Adrenal gland (tissue), 19 donors: ENCODE measurements at places on chromosomes 6 and 20.

- H3K4me3 ChIP-seq, result no peak overlapping the region
- H3K27ac ChIP-seq, result no peak overlapping the region
- H3K4me1 ChIP-seq, result no peaks in the 10 kb centered on the region
- no peaks in the 10 kb centered on the region for H3K27me3 ChIP-seq
- H3K36me3 ChIP-seq, result no peaks in the 10 kb centered on the region
- DNase-seq, result peak; percentile 57
Measured at GRCh38 chr6:143026696-143027449, 33.8 kb upstream of the AIG1 start.

- H3K36me3 ChIP-seq, result no peaks in the 10 kb centered on the region
- no peak overlapping the region for H3K27ac ChIP-seq
- no peaks in the 10 kb centered on the region for H3K27me3 ChIP-seq
- no peak overlapping the region for H3K4me3 ChIP-seq
- no peak for DNase-seq
- H3K4me1 ChIP-seq, result no peaks in the 10 kb centered on the region
Measured at GRCh38 chr6:141552463-141552862, 580.3 kb upstream of the GJE1 start.

DNA sequence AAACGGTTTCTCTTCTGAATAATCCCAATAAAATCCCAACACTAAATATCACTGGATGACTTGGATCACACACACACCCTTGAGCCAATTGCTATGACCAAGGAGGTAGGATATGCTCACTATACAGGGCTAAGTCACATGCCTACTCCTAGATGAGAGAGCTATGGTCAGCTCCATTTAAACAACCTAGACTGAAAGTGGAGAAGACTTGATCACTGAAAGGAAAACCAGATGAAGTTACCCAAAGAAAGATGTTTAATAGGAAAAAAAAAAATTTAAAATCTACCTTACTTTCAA, 18.9 kb upstream of the COL19A1 start:
- no peak for DNase-seq
- H3K4me1 ChIP-seq, result no peaks in the 10 kb centered on the region
- H3K27ac ChIP-seq, result no peak overlapping the region
- no peaks in the 10 kb centered on the region for H3K27me3 ChIP-seq

- H3K4me3 ChIP-seq, result no peak overlapping the region
- peaks cover 16% of the 10 kb centered on the region for H3K4me1 ChIP-seq
- H3K27ac ChIP-seq, result no peak overlapping the region
- peaks cover 22% of the 10 kb centered on the region for H3K27me3 ChIP-seq
- DNase-seq, result no peak
- H3K36me3 ChIP-seq, result no peaks in the 10 kb centered on the region
Measured at GRCh38 chr6:41635365-41635764, 2.9 kb upstream of the MDFI start.

- H3K27me3 ChIP-seq, result no peaks in the 10 kb centered on the region
- peak; percentile 82 for DNase-seq
- H3K4me1 ChIP-seq, result no peaks in the 10 kb centered on the region
- no peak overlapping the region for H3K27ac ChIP-seq
Measured at GRCh38 chr6:42898891-42899361, 16.9 kb upstream of the PTCRA start.

DNA sequence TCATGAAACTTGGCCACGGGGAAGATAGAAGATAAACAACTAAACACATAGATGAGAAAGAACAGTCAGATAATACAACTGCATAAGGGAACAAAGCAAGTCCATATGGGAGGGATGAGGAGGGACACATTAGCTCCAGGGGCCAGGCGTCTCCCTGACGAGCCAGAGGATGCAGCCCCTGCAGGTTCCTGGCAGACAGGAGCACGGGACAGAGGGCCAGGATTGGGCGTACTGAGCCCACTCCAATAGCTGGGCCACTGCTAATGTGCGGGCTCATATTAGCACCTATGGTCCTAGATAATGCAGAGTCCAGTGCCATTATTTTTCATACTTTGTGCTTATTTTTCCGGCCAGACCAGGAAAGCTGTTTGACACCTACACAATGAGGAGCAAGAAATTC, 182.9 kb downstream of the ANKRD60 start:
- no peak overlapping the region for H3K4me3 ChIP-seq
- H3K36me3 ChIP-seq, result no peaks in the 10 kb centered on the region
- H3K4me1 ChIP-seq, result no peaks in the 10 kb centered on the region
- H3K27me3 ChIP-seq, result no peaks in the 10 kb centered on the region
- H3K27ac ChIP-seq, result no peak overlapping the region
